ENCODE measurements at places on chromosomes 12 and 14. TPM values are rescaled to one million over a fixed set of nuclear protein-coding genes. Genes with fewer than 3 reads are reported as not detected.

PCNX4 gene
- total RNA-seq: 30.3 TPM

HOXC6 gene
- not detected for total RNA-seq

SLC2A13 gene
- total RNA-seq: 9.4 TPM

PGAM5 gene
- total RNA-seq: 104 TPM
